Ascending aorta (tissue), 2 donors: ENCODE measurements at places on chromosomes 5 and 9. TPM values are rescaled to one million over a fixed set of nuclear protein-coding genes. Genes with fewer than 3 reads are reported as not detected.

GRCh38 chr9:89522261-89522958 is 24.5 kb upstream of the SEMA4D start:
- H3K27ac ChIP-seq, result no peak overlapping the region
- DNase-seq, result no peak
- no peaks in the 10 kb centered on the region for H3K27me3 ChIP-seq
- no peak overlapping the region for H3K4me3 ChIP-seq

- DNase-seq, result no peak
- no peak overlapping the region for H3K27ac ChIP-seq
- no peak overlapping the region for H3K4me3 ChIP-seq
- H3K27me3 ChIP-seq, result no peaks in the 10 kb centered on the region
These were observed 92.6 kb downstream of the OSMR start for GRCh38 chr5:38938424-38938823.

DNA sequence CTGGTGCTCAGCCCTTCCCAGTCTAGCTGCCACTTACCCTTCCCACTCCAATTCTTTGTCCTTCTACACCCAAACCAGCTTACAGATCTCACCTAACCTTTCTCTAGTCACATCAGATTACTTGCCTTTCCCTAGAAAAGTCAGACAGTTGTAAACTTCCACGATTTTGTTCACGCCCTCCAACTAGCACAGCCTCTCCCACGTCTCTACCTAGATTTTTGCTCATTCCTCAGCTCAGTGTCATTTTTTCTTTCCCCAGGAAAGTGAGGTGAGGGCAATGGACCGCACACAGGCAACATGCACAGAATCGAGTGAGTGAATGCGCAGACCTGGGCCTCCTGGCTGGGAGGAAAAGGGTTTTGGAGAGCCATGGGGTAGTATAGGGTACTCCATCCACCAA is 20.9 kb upstream of the PRUNE2 start:
- H3K4me3 ChIP-seq, result no peak overlapping the region
- H3K36me3 ChIP-seq, result no peaks in the 10 kb centered on the region
- H3K27me3 ChIP-seq, result no peaks in the 10 kb centered on the region
- peaks cover 5% of the 10 kb centered on the region for H3K4me1 ChIP-seq
- H3K27ac ChIP-seq, result peak overlapping the region; percentile 72
- DNase-seq, result no peak

DNA sequence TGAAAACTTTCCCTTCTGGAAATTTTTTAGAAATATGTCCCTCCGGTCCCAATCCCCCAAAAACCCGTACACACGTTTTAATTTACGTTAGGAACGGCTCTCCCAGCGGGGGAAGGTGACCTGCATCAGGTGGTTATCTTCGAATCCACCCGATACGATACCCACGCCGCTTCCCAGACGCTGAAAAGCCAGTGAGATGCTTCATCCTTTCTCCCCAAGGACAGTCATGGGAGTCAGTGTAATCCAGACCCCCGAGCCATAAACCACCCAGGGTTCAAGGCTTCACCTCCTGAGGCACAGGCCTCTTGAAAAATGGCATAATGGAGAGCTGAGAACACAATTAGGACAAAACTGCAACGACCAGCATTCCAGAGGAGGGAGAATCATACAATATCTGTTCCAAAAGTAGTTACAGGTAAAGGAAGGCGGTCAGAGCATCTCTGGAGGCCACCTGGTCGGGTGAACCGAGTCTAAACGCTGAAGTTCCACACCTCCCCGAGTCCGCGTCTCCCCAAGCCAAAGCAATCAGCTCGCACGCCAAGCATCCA is 857 bp downstream of the FAM169A start:
- DNase-seq, result no peak
- H3K4me3 ChIP-seq, result peak overlapping the region; percentile 91
- no peak overlapping the region for H3K27ac ChIP-seq
- no peaks in the 10 kb centered on the region for H3K27me3 ChIP-seq

- no peak overlapping the region for H3K4me3 ChIP-seq
- no peak overlapping the region for H3K27ac ChIP-seq
- H3K27me3 ChIP-seq, result no peaks in the 10 kb centered on the region
- no peaks in the 10 kb centered on the region for H3K4me1 ChIP-seq
These were observed 26.7 kb upstream of the AOPEP start for GRCh38 chr9:94699715-94700373.

- no peak for DNase-seq
- H3K36me3 ChIP-seq, result no peaks in the 10 kb centered on the region
- no peak overlapping the region for H3K27ac ChIP-seq
- no peaks in the 10 kb centered on the region for H3K27me3 ChIP-seq
- no peaks in the 10 kb centered on the region for H3K4me1 ChIP-seq
- H3K4me3 ChIP-seq, result no peak overlapping the region
These were observed 68.7 kb downstream of the MARCHF3 start for GRCh38 chr5:126961702-126962101.

DNA sequence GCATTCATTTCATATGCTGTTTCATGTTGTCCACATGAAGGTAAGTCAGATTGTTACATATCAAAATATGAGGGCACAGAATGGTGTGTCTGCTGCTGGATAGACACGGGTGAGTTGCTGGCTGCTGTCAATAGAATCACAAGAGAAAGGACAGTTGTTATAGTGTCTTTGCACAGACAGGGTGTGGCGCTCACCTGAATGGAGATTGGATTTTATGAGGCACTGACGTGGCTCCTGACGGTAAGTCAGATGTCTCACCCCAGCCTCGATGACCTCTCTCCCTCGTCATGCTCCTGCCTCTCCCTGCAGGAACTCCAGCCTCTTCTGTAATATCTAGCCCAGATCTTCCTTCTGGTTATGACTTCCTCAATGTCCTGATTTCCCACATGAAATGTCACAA is 75.4 kb upstream of the SELENOP start:
- DNase-seq, result no peak
- no peaks in the 10 kb centered on the region for H3K27me3 ChIP-seq
- H3K4me3 ChIP-seq, result no peak overlapping the region
- no peaks in the 10 kb centered on the region for H3K36me3 ChIP-seq
- H3K27ac ChIP-seq, result no peak overlapping the region

GRCh38 chr9:98249771-98250170 is 5.7 kb downstream of the TBC1D2 start:
- H3K4me1 ChIP-seq, result peaks cover 9% of the 10 kb centered on the region
- no peaks in the 10 kb centered on the region for H3K36me3 ChIP-seq
- no peak for DNase-seq
- no peaks in the 10 kb centered on the region for H3K27me3 ChIP-seq
- no peak overlapping the region for H3K27ac ChIP-seq
- no peak overlapping the region for H3K4me3 ChIP-seq

GRCh38 chr5:110414360-110414759 is 312.1 kb downstream of the TMEM232 start:
- no peaks in the 10 kb centered on the region for H3K27me3 ChIP-seq
- DNase-seq, result no peak
- no peaks in the 10 kb centered on the region for H3K36me3 ChIP-seq
- no peak overlapping the region for H3K27ac ChIP-seq
- no peak overlapping the region for H3K4me3 ChIP-seq
- H3K4me1 ChIP-seq, result no peaks in the 10 kb centered on the region

PCDHB7 gene
- total RNA-seq, result 7.6 TPM

FAM151B gene
- total RNA-seq, result not detected

LRRTM2 gene
- not detected for total RNA-seq
